ENCODE measurements at places on chromosomes 4 and X.
A peak's percentile ranks its signal among the peaks of the same experiment; 100 is the strongest.

GRCh38 chr4:40990899-40991265 is 223.5 kb downstream of the APBB2 start:
- no peak for DNase-seq

DNA sequence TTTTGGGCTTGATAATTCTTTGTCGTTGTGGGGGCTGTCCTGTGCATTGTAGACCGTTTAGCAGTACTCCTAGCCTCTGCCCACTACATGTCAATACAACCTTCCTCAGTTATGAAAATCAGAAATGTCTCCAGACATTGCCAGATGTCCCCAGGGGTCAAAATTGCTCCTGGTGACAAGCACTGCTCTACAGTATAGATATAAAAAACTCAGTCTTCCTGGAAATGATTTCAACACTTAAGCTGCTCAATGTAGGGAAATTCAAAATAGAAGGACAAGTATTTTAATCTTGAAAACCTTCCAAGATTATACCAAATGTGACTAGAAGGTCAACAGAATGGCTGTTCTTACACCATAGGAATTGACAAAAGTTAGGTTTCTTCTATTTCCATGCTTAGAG is 288.7 kb upstream of the MAGEB2 start:
- no peak for DNase-seq

GRCh38 chr4:184807797-184808712 is 17.7 kb downstream of the ACSL1 start:
- DNase-seq = peak; percentile 73

DNA sequence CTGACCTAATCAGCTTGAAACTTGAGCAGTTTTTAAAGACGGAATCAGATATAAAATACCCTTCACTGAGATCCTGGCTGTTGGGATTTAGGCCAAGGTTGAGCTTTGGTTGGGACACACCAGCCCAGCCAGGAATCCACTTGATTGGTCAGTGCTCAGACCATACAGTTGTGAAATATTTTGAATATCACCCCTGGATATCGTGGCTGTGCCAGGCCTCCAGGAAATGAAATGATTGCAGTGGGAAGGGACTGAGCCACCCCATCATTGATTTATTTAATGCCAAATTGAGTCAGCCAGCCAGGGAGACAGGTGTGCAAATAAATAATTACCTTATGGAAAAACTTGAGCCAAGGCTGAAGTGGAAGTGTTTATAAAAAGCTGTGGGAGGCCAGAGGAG is 128.4 kb upstream of the SCML1 start:
- no peak for DNase-seq

DNA sequence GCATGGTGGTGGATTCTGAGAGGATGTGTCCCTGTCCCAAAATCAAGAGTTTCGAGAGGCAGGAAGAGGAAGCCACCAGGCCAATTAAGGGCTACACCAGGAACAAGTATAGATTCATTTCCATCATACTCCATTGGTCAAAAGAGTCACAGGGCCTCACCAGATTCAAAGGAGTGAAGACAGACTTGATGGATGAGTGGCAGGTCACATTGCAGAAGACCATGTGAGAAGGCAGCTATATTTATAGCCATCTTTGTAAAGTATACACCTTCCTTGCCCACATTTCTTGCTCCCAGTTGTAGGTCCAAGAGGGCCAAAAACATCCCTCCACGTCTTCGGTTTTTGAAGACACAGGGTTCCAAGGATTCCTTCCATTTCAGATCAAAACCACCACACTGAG is 406.0 kb downstream of the BCOR start:
- no peak for DNase-seq

GRCh38 chrX:129961180-129962083 is 21.0 kb upstream of the BCORL1 start:
- DNase-seq = peak; percentile 70

DNA sequence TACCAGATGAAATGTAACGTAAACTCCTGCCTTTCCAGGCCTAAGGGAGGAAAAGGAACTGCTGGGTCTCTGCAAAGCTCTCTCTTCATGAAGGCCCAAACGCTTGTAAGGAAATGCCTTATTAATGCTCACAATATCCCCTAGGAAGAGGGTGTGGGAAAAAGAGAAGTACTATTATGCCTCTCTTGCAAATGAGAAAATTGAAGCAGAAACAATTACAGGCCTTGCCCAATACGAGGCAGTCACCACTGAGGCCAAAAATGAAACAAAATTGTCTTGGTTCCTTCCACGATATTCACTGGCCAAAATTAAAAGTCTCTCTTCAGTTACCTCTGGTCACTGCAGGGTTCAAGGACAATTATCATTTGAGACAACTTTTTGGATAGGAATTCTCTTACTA is 3.2 kb downstream of the SCARB2 start:
- DNase-seq = no peak

DNA sequence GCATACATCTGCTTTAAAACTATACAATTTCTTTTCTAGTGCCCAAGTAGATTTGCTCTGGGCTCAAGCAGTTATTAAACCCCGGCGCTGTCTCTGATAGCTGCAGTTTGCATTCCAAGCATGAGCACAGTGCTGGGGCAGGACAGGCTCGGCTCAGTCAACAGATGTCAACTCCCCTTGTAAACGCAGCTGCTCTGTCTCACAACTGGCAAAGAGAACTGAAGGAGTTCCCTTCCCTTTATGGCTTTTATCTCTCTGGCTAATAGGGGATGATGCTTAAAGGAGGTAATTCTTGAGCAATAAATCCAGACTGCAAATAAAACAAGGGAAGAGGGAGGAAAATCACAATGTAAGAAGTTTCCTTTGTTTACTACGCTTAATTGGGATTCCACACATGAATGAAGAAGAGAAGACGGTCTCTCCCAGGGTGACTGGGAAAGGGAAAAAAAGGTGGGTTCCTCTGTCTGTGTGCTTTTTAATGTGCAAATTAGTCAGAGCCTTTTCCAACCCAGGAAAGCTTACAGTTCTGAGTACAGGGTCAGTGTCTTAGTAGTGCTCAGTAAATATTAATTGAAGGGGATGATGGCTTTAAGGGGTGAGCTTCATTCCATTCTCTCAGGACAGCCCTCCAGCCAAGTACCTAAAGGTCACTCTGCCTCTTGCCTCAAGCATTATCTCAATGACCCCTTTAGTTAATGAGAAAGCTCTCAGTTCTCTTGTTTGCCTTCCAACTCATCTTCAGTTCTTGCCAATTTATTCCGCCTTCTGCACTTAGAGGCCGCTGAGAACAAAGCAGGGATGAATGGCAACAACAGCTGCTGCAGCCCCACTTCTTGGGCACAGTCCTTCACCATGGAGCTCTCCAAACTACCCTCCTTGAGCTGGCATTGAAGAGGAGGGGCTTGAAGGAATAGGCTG is 155.7 kb upstream of the JADE1 start:
- DNase-seq = peak; percentile 54

GRCh38 chrX:150162141-150162540 is 201.0 kb upstream of the MAMLD1 start:
- DNase-seq = no peak

- DNase-seq = no peak
These were observed 141.8 kb downstream of the MXRA5 start for GRCh38 chrX:3204606-3205005.

DNA sequence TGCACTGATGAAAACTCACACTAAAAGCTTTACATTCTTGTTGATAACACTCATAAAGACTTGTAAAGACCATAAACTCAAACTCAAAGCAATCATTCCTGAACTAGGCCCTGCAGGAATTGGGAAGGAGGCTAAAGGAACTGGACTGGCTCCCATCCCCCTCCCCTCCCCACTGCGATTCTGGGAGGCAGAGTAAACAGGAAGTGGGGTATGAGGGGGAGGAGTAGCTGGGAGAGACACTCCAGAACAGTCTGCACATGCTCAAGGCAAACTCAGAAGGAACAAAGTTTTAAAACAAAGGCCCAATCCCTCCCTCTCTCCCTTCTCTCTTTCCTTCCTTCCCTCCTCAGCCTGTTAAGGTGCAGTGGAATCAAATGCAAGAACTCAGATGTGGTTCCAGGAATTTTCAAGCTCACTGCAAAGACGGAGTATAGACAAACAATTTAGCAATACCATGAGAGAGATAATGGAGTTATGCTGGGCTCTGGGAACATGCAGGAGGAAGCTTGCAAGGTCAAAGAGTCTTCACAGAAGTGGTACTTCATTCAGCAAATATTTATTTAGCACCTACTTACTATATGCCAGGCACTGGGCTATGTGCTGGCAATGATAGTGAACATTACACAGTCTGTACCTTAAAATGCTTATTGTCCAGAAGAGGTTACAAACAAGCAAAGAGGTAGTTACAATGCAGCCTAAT is 15.9 kb downstream of the MID1IP1 start:
- no peak for DNase-seq

- no peak for DNase-seq
These were observed 652.1 kb upstream of the AADAT start for GRCh38 chr4:170741856-170742255.

GRCh38 chrX:40552768-40553167 is 28.0 kb upstream of the ATP6AP2 start:
- no peak for DNase-seq

GRCh38 chrX:97145934-97146333 is 262.2 kb downstream of the RPA4 start:
- DNase-seq = no peak

- DNase-seq = no peak
These were observed 1506.8 kb downstream of the PCDH18 start for GRCh38 chr4:136025540-136025939.

DNA sequence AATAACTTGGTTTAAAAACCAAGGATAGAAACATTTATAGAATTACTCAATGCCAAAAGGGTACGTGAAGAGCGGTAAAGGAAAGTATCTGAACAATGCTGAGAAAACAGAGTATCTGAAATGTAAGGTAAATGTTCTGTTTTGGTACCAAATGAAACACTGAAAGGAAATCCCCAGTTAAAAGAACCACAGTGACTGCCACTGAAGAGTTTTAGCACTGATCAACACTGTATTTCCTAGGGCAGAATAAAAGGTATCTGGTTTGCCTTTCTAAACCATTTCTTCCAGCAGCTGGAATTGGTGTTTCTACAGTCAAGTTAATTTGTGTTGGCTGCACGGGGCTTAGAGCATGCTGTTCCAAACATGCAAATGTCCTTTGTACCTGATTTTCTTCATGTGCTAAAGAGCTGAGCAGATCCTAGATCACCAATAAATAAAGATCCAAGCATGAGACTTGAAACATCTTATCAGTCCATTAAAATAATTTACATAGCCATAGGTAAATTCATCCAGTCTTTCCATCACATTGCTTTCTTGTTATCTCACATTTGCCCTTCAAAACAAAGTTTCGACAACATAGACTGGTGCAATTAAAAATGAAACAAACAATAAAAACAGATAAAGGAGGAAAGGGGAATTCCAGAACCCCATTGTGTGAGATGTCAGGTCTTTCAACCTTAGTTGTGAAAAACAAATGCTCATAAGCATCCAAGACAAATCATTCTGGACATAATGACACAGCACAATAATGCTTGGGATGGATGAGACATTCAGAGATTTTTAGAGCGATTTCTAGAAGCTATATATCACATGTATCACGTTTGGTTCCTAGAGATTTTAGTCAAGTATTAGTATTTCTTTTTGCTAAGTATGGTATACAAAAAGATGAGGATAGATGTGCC is 38.6 kb downstream of the MFAP3L start:
- no peak for DNase-seq

GRCh38 chrX:19683358-19683757 is 168.1 kb upstream of the MAP3K15 start:
- DNase-seq = no peak

GRCh38 chrX:74119016-74119910 is 184.7 kb upstream of the ZCCHC13 start:
- DNase-seq = no peak

GRCh38 chr4:186820391-186820891 is 96.8 kb upstream of the FAT1 start:
- DNase-seq = no peak

DNA sequence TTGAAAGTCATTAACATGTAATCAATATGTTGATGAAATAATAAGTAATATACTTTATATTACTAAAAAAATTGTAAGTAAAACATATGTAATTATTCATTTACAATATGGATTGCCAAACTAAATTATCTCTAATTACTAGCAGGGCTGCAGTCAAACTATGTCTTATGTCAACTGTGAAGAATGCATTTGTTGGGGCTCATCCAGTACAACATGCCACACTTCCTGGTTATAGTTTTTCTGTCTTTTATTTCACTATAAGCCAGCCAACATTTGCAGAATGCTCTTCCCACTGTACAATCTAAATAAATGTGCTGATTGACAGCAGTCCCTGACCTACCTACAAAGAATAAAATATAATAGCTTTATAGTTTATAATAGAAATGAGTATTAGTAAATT is 975.4 kb upstream of the NDST4 start:
- no peak for DNase-seq

- no peak for DNase-seq
These were observed 441.7 kb upstream of the SLIT2 start for GRCh38 chr4:19809989-19810388.

GRCh38 chr4:125725957-125726525 is 411.3 kb downstream of the FAT4 start:
- DNase-seq = no peak

DNA sequence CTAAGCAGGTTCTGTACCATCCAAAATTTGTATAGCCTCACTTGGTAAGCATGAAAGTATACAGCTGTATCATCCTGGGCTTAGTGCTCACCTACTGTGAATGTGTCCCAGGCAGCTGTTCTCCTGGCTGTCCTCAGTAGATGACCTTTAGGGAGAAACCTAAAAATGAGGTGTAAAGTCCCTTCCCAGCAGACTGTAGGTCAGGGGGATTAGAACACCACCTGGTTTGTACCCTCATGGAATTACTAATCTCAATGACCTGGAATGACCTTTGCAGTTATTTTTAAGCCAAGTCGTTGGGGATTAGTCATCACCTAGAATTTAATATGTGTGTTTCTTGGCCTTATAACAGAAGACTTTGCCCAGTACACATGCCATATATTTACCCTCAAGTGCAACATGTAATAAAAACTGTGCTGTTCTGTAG is 39.1 kb upstream of the MBTPS2 start:
- DNase-seq = no peak

- DNase-seq = no peak
These were observed 93.0 kb downstream of the IL13RA2 start for GRCh38 chrX:114924423-114924822.

DNA sequence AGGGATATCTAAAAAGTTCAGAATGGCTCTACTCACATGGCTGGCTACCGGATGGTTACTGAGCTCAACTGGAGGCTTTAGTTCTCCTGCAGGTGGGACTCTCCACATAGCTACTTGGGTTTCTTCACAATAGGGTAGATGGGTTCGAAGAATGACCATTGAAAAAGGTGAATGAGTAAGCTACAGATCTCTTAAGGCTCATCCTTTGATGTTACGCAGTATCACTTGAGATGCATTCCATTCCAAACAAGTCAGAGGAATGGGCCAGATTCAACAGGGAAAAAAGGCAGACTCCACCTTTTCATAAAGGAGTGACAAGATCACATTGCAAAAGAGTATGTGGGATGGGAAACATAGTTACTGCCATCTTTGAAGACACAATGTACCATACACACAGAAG is 52.6 kb downstream of the DDX53 start:
- no peak for DNase-seq

GRCh38 chr4:56937262-56937661 is 29.6 kb downstream of the REST start:
- no peak for DNase-seq

- DNase-seq = peak; percentile 84
These were observed 159.4 kb downstream of the TRAM1L1 start for GRCh38 chr4:116925900-116926457.

GRCh38 chr4:142169216-142169615 is 532.8 kb downstream of the IL15 start:
- no peak for DNase-seq
